Right renal cortex interstitium (tissue), 3 donors: ENCODE measurements at places on chromosomes 13 and 19.

DNA sequence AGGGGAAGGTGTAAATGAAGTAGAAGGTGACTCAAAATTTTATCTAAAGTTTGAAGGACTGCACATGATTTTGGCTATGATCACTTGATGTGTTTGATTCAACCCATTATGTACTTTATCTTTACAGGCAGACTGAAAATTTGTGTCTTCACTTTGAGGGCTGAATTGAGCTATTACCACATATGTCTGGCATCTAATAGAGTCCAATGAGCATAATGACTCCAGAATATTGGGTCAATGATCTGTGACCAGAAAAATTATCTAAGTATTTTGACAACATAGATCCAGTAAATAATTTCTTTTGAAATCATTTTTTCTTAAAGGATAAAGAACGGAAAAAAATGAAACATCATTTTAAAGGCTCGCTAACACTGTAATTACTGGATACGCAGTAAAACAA lies 2810.0 kb downstream of the PCDH9 start:
- DNase-seq: no peak

DNA sequence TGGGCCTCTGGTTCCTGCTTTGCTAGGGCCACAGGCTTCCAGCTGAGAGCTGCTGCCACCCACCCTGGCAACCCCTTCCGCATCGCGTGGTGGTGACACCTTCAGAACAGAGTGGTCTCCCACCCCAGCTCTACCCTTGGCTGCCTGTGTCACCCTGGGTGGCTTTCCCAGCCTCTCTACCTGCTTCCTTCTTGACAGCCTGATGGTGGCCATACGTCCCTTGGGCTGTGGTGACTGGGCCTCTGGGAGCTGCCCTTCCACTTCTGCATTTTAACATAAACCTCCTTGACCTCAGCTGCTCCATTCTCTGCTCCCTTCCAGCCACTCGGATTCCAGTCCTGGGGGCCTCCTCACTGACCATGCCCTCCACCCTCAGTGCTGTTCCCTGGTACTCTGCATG lies 17.0 kb downstream of the PAK4 start:
- no peak for DNase-seq

DNA sequence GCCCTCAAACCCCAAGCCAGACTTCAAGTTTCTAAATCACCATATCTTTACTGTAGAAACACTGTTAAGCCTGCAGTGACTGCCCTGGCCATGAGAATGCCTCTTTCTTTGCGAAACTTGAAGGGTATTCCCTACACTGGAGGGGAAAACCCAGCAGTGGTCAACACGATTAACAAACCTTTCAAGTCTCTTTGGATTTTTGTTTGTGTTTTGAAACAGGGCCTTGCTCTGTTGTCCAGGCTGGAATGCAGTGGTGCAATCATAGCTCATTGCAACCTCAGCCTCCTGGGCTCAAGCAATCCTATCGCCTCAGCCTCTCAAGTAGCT lies 17.4 kb upstream of the POMP start:
- DNase-seq: no peak

DNA sequence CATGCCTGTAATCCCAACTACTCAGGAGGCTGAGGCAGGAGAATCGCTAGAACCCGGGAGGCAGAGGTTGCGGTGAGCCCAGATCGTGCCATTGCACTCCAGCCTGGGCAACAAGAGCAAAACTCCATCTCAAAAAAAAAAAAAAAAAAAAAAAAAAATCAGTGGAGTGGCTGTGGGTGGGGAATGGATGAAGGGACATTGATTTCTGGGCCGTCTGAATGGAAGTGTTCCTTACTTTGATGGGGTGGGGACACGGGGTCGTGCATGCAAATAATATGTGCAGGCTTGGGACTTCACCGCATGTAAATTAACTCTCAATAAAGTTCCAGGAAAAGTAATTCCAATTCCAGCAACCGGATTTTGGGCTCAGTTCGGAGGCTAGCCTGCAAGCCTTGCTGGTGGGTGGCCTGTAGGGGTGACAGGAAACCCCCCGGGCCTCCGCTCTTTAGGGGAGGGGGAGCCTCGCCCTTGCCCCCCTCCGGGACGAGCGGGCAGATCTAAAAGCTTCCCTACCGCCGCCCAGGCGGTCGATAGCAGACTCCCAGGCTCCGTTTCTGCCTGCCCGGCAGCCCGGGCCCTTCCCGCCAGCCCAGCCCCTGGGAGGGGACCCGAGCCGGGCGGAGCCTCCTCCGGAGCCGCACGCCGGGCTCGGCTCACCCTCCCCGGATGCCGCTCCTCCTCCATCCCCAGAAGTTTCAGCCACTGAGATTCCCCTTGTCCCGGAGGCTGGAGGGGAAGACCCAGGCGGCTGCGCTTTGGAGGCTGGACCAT lies 48.0 kb upstream of the ADGRE5 start:
- DNase-seq: no peak

DNA sequence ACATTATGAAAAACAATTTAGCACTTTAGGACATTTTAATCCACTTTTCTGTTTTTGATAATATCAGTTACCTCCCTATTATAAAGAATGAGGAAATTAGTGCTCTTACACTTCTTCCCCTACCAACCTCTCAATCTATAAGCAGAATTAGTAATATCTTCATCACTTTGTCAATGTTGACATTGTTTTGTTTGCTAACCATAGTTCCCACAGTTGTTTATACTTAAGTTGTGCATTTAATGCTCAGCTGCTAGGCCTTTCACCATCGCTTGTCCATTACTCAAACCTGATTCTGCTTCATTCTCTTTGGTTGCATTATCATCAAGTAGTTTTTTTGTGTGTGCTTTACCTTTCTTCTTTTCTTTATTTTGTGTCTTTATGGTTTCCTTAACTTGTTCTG lies 132.1 kb downstream of the CDK8 start:
- DNase-seq: no peak

DNA sequence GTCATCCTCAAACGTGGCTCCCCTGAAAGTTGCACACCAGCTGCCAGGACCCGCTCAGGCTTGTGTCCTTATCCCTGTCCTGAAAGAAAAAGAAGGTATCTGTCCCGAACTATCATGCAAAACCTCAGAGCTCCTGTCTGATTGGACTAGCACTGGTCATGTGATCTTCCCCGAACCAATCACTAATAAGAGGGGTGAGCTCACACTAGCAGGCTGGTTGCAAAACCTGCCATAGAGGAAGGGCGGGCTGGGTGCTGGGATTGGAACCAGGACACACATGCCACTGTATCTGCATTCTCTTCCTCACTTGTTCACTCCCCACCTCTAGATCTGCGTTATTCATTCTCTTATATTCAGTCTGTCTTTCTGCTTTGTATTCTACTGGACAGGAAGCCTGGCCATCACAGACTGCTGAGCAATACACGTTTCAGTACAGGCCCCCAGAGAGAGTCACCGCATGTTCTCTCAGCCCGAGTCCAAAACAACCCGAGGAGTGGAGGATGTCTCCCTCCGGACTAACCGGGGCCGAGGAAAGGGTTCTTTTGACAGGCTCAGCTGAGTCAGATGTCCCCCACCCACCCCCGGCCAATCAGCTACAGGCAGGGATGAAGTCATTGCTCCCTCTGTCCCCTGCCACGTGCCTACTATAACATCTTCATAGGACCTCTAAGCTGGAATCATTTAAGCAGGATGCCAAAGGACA lies 97.7 kb downstream of the SIPA1L3 start:
- peak; percentile 86 for DNase-seq

DNA sequence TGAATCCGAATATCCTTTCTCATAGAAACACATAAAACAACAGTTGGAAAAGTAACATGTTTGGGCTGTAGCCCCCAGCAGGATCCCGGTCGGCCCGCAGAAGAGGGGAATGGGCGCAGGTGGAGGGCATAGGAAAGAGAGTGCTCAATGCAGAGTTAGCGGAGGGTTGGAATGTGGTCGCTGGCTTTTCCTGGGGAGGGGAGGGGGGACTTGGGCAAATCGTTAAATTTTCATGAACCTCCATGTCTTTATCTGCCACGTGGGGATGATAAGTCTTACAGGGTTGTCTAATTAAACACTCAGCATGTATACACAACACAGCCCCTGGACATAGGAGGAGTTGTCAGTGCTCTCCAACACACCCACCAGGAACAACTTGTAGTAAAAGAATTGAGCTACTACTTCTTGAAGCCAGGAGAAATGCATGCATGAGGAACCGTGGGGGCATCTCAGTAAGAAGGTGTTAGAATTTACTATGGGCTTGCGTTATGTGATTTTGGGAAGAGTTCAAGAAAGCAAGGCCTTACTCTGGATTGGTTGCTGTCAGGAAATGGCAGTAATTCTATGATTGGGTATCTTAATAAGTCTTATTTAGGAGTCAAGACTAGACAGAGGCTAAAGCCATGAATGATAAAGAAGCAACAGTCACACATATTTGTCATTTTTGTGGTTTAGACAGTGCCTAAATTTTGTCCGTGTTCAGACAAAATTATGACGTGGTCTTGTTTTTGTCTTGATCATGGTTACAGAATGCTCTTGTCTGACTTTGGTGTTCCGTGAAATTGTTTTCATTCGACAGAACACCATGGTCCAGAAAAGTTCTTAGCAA lies 671 bp upstream of the SLC46A3 start:
- no peak for DNase-seq

- DNase-seq: no peak
Measured at GRCh38 chr19:43450545-43450997, 14.8 kb downstream of the LYPD3 start.

DNA sequence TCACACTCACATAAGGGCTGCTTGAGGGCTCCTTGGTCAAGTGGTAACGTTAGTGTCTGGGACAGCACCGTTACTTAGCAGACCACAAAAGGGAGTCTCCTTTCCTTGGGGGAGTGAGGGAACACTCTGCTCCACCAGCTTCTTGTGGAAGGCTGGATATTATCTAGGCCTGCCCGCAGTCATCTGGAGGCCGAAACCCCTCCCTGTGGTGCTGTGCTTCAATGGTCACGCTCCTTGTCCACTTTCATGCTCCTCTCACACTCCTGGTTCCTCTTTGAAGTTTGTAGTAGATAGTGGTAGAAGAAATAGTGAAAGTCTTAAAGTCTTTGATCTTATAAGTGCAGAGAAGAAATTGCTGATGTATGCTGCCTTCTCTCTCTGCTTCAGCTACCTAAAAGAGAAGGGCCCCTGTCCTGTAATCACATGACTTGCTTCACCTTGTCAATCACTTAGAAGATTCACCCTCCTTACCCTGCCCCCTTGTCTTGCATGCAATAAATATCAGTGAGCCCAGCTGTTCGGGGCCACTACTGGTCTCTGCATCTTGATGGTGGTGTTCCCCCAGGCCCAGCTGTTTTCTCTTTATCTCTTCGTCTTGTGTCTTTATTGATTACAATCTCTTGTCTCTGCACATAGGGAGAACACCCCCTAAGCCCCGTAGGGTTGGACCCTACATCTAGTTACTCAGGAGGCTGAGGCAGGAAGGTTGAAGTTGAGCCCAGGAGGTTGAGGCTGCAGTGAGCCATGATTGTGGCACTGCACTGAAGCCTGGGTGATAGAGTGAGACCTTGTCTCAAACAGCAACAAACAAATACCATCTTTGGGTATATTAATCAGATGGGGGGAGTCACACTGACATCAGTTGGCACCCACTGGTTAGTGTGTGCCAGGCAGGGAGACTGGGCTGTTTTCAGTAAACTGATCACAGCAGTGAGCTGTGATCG lies 11.6 kb upstream of the MZF1 start:
- no peak for DNase-seq

DNA sequence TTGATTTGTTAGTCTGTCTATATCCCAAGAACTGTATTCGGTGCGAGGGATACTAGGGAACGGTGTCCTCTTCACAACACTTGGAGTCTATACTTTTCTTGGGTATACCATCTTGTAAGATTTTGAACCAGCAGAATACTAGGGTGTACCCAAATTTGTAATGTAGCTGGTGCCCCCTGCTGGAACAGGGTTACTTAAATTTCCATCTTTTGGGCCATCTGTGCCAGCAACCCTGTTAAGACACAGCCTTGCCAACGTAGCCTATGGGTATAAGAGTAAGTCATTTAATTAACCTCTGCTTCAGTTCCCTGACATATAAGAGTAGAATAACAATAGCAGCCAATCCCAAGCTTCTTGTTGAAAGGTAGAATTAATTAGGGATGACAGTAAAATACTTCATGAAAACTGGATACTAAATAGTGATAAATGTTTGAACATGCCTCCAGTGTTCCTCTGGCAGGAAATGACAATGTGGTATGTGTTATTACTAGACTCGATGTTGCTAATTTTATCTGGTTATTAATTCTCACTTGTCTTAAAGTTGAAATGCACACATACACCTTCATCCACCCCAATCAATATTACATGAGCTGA lies 607.6 kb downstream of the FGF9 start:
- DNase-seq: no peak

DNA sequence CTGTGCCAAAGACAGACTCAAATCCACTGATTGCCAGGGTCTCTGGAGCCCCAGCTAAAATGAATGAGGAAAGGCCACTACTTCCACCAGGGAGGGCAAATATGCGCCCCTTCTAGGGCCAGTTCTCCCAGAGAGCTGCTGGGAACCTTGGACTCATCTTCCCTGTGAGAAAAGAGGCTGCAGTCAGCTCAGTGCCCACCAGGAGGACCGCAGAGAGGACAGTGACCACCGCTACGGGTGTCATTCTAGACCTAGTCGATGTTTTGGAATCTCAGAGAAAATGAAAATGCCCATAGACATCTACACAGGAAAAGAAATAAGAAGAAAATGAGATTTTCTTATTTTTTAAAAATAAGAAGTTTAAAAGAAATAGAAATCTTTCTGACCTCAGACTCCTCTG lies 235.1 kb downstream of the UQCRFS1 start:
- no peak for DNase-seq

GRCh38 chr13:81139987-81140386 lies 799.1 kb upstream of the SPRY2 start:
- DNase-seq: no peak

DNA sequence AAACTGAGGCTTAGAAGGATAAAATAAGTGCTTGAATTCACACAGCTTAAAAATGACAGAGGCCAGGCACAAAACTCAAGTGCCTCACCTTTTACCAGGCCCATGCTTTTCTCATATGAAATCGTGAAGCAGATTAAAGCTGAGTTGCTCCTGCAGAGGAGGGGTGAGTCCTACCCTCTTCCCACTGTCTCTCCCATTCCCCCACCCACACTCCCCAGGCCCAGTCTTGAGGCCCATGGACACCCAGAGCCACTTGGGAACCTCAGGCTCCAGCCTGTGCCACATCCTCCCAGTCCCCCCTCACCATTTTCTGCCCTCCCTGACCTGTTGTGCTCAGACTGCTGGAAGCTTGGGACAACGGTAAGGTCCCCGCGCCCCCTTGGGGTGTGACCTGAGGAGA lies 17.5 kb downstream of the ZNF574 start:
- DNase-seq: no peak

- DNase-seq: no peak
Measured at GRCh38 chr13:51873837-51874236, 12.1 kb downstream of the CCDC70 start.

GRCh38 chr19:50040967-50041366 lies 15.2 kb downstream of the ZNF473 start:
- no peak for DNase-seq
